CD8-positive, alpha-beta memory T cell (primary cell): ENCODE measurements at places on chromosomes 6 and 20. TPM values are rescaled to one million over a fixed set of nuclear protein-coding genes. Genes with fewer than 3 reads are reported as not detected.

- DNase-seq = no peak
- H3K4me3 ChIP-seq = no peak overlapping the region
- no peak overlapping the region for H3K27ac ChIP-seq
Observed at GRCh38 chr6:14722001-14722562, 523.8 kb upstream of the JARID2 start.

DNA sequence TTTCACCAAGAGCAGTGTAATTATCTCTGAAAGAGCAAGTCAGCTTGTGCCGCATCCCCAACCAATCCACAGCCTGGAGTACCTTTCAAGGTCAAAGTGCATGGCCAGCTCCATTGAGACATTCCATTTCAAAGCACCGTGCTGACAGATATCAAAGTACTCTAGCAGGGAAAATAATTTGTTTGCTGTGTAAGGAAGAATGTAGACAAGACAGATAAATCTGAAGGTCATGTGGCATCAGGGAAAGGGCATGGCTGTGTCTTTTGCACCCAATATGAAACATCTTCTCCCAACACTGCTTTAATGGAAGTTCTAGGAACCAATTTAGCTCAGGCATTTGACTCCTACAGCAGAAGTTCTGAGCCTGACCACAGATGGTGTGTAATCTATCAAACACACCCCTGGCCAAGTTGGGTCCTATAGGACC, 242.7 kb upstream of the TAB2 start:
- H3K36me3 ChIP-seq = no peaks in the 10 kb centered on the region
- peaks cover 11% of the 10 kb centered on the region for H3K4me1 ChIP-seq
- H3K27me3 ChIP-seq = peaks cover 4% of the 10 kb centered on the region
- H3K4me3 ChIP-seq = no peak overlapping the region
- H3K27ac ChIP-seq = no peak overlapping the region

DNA sequence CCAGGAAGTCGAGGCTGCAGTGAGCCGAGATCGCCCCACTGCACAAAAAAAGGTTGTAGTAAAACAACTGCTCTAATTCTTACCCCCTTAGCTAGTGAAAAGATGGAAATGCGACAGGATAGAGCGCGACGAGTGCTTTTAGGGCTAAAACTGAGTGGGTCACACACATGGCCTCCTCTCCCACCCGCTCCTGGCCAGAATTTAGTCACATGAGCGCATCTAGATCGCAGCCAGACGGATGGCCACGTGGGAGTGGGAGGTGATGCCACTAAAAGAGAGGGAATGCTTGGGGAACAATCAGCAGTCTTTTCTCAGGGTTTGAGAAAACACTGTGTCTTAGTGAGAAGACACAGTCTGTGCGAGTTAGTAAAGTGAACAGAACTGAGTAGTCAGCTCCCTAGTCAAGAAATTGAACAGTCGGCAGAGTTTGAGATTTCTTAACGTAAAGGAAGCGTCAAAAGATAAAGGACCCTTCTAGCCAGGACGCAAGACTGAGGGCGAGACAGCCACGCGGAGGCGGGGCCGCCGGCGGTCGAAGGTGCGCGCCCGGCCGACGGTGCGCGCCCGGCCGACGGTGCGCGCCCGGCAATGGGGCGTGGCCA, 664 bp upstream of the ACTR5 start:
- peaks cover 5% of the 10 kb centered on the region for H3K36me3 ChIP-seq
- no peak for DNase-seq
- H3K4me1 ChIP-seq = peaks cover 19% of the 10 kb centered on the region
- peak overlapping the region; percentile 33 for H3K4me3 ChIP-seq

- DNase-seq = no peak
- no peaks in the 10 kb centered on the region for H3K36me3 ChIP-seq
- H3K4me3 ChIP-seq = no peak overlapping the region
Observed at GRCh38 chr20:50286609-50287008, 96.0 kb downstream of the CEBPB start.

DNA sequence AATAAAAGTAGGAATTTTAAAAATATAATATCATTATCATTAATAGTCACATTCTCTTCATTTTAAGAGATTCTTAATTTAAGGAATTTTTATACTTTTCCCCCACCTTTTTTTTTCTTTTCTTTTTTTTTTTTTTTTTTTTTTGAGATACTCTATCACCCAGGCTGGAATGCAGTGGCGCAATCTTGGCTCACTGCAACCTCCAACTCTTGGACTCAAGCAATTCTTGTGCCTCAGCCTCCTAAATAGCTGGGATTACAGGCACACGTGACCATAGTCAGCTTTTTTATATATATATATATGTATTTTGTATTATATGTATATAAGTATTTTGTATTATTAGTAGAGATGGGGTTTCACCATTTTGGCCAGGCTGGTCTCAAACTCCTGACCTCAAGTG, 457.7 kb downstream of the CDKAL1 start:
- no peaks in the 10 kb centered on the region for H3K36me3 ChIP-seq
- no peak overlapping the region for H3K27ac ChIP-seq
- no peaks in the 10 kb centered on the region for H3K27me3 ChIP-seq
- H3K4me1 ChIP-seq = no peaks in the 10 kb centered on the region
- H3K4me3 ChIP-seq = no peak overlapping the region

- no peaks in the 10 kb centered on the region for H3K36me3 ChIP-seq
- no peak overlapping the region for H3K27ac ChIP-seq
- no peaks in the 10 kb centered on the region for H3K27me3 ChIP-seq
- H3K4me3 ChIP-seq = no peak overlapping the region
- H3K4me1 ChIP-seq = no peaks in the 10 kb centered on the region
- DNase-seq = no peak
Observed at GRCh38 chr6:109164331-109164730, 69.0 kb downstream of the CEP57L1 start.

GRCh38 chr6:17656092-17656491, 50.6 kb downstream of the NUP153 start:
- H3K4me3 ChIP-seq = no peak overlapping the region
- no peak for DNase-seq
- no peaks in the 10 kb centered on the region for H3K4me1 ChIP-seq
- H3K27me3 ChIP-seq = no peaks in the 10 kb centered on the region
- peaks cover 28% of the 10 kb centered on the region for H3K36me3 ChIP-seq

- no peak overlapping the region for H3K27ac ChIP-seq
- H3K4me3 ChIP-seq = no peak overlapping the region
- H3K36me3 ChIP-seq = no peaks in the 10 kb centered on the region
- no peaks in the 10 kb centered on the region for H3K4me1 ChIP-seq
Observed at GRCh38 chr6:18119236-18119635, 3.2 kb downstream of the NHLRC1 start.

- no peaks in the 10 kb centered on the region for H3K4me1 ChIP-seq
- H3K36me3 ChIP-seq = no peaks in the 10 kb centered on the region
- H3K4me3 ChIP-seq = no peak overlapping the region
- H3K27me3 ChIP-seq = no peaks in the 10 kb centered on the region
- DNase-seq = no peak
Observed at GRCh38 chr6:116004841-116005815, 55.6 kb downstream of the FRK start.

DNA sequence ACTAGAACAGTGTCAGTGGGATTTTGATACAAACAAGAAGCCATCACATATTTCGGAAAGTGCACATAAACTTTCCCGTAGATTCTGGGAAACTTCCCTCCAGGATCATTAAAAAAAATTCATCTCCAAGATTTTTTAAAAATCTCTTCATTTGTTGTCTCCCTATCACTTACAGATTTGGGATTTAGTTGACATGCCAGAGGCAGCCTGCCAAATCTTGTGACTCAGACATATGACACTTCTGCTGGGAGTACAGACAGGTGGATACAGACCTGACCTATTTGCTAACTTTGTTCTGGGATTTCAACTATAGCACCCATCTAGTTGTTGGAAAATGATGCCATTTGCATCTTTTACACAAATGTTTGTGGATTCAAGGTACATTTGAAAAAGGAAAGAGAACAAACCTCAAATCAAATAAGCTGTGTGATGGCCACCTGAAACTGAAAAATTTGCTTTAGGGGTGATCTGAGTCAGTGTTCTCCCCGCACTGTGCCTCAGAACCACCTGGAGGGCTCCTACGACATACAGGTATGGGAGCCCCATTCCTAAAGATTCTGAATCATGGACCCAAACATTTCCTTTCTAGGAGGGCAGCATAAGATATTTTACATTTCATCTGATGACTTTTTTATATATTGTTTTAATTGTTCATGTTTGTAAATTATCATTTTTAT, 21.9 kb upstream of the CD2AP start:
- H3K36me3 ChIP-seq = no peaks in the 10 kb centered on the region
- no peak overlapping the region for H3K27ac ChIP-seq
- H3K4me3 ChIP-seq = no peak overlapping the region
- H3K4me1 ChIP-seq = no peaks in the 10 kb centered on the region
- no peaks in the 10 kb centered on the region for H3K27me3 ChIP-seq
- no peak for DNase-seq

DNA sequence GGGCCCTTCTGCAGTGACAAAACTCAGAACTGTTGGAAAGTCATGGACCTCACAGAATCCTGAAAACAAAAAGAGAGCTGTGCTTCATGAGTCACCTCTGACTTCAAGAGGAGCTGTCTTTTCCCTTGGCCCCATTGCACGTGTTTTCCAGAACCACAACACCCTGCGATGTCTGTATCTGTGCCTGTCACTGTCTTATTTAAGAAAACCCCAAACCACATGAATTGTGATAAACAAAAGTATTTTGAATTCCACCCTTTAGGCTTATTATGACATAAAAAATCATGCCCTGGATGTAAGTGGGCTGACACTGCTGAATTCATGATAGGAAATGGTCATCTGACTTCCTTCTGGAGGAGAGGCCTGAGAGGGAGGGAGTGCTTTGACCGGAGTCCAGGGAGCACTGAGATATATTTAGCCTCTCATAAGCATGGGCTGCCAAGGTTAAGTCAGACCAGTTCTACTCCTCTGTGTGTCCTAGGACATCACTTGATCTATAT, 96.4 kb upstream of the DUSP22 start:
- no peak overlapping the region for H3K27ac ChIP-seq
- no peaks in the 10 kb centered on the region for H3K27me3 ChIP-seq
- H3K4me3 ChIP-seq = no peak overlapping the region
- H3K4me1 ChIP-seq = peaks cover 33% of the 10 kb centered on the region
- H3K36me3 ChIP-seq = no peaks in the 10 kb centered on the region

DNA sequence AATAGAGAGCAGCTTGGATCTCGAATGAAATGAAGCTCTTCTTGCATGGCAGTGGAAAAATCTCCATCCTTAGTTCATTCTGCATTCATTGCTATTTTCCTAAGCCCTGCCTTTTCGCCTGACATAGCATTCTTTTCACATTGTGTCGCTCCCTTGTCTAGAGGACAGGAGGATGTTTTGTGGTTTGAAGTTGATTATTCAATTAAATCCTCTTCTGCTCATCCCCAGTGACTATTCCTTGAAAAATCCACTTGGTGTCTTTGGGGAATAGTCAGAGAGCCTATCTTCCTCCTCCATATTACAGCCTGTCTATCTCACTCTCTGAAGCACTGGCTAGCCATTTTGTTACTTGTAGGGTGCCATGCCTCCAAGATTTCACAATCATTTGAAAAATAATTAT, 161.2 kb downstream of the KLHL32 start:
- no peaks in the 10 kb centered on the region for H3K36me3 ChIP-seq
- no peak overlapping the region for H3K27ac ChIP-seq
- no peaks in the 10 kb centered on the region for H3K27me3 ChIP-seq

DNA sequence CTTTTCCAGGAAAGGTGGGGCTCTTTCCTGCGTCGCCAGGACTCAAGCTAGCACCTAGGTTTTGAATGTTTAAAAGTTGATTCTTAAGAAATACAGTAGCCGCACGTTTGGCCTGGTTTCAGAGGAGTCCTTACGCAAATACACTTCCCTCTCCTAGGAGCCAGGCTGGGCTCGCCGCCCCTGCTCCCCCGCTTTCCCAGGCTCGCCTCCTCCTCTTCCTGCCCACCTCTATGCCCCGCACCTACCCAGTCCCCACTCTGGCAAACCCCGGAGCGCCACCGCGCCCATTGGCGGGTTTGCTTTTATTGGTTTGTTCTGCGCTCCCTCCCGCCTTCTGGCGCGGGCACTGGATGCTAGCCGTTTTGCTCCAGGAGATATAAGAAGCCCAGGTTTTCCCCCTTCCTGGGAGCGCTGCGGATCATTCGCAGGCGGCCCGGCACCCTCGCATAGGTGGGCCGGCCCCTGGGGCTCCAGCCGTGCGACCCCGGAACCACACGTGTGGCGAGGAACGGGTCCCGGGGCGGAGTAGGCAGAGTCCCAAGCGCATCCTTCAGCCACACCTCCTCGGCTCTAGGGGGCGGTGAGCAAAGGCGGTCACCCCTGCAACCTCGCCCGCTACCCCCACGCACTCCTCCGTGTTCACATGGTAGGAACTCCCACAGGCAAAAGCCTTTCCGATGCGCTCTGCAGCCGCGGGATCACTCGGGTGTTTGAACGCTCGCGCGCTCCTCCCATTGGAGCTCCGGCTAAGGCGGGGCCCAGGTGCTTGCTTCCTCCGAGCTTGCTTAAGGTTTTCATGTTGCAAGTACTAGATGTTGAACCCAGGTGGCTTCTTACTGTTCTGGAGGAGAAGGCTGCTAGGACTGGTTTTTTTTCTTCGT, 119.0 kb downstream of the RTN4IP1 start:
- no peak overlapping the region for H3K27ac ChIP-seq
- peaks cover 19% of the 10 kb centered on the region for H3K4me1 ChIP-seq
- H3K4me3 ChIP-seq = peak overlapping the region; percentile 82
- DNase-seq = peak; percentile 65
- no peaks in the 10 kb centered on the region for H3K27me3 ChIP-seq

DNA sequence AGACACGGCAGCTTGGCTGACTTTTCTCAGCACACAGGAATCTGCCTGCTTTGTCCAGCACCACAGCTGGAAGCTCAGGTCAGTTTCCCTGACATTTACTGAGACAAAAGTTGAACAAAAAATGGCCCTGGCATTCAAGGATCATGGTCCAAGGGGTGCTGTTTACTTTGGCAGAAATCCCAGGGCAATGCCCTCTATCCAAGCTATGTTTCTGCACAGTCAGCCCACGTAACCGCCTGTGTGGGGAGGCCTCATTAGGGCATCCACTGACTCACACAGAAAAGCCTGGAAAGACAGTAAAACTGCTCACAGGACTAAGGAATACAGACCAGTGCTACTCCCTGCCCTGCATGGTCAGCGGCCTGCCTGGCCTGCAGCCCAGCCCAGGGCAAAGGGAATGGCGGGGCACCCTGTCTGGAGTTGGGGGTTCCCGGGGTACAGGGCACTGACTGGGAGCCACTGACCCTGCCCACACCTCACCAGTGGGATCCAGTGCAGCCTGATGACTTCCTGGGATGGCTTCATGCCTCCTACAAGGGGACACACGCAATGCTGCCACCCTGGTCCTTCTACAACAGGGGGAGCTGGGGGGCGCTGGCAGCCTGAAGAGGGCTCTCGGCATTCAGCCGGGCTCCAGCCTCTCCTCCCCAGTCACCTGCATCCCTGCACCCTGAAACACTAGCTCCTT, 77.1 kb downstream of the NINL start:
- no peaks in the 10 kb centered on the region for H3K4me1 ChIP-seq
- no peak overlapping the region for H3K27ac ChIP-seq
- H3K36me3 ChIP-seq = no peaks in the 10 kb centered on the region
- DNase-seq = no peak

GRCh38 chr6:82740072-82740471, 325.6 kb downstream of the UBE3D start:
- H3K4me1 ChIP-seq = no peaks in the 10 kb centered on the region
- H3K27ac ChIP-seq = no peak overlapping the region
- no peak for DNase-seq

The DZANK1 gene
- total RNA-seq = 3.1 TPM

The SPEF1 gene
- total RNA-seq = 0.13 TPM

The PMEPA1 gene
- total RNA-seq = 4.4 TPM

The C6orf52 gene
- total RNA-seq = 6.8 TPM

The LRRC73 gene
- 0.11 TPM for total RNA-seq

The OXT gene
- 0.79 TPM for total RNA-seq

The LY6G6D gene
- total RNA-seq = not detected
